Muscle of leg (tissue), 16 donors: ENCODE measurements at places on chromosomes 11 and 22.

DNA sequence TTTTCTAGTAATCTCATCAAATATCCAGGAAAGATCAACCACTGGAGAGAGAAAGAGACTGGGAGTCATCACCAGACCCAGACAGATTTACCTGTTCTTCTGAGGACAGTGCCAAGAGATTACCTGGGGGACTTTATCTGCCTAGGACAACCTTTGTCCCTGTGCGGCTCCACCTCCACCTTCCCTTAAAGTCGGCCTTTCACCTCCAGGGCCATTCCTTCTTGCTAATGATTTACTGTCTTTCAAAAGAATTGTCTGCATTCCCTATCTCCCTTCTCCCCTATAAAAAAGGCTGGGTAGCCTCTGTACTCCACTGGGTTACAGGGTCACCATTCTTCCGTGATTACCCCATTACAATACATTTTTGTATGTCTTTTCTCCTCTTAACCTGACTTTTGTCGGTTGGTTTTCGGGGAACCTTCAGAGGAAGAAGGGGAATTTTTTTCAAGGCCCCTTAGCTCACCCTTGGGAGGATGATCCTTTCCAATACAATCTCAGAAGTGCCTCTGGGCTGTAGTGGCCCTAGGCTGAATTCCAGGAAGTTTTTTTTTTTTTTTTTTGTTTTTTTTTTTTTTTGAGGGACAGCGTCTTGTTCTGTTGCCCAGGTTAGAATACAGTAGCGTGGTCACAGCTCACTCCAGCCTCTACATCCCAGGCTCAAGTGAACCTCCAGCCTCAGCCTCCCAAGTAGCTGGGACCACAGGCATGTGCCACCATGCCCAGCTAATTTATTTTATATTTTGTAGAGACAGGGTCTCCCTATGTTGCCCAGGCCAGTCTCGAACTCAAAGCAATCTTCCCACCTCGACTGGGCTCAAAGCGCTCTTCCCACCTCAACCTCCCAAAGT, 1.5 kb upstream of the HMOX1 start:
- DNase-seq, result no peak
- no peak overlapping the region for H3K4me3 ChIP-seq
- peaks cover 36% of the 10 kb centered on the region for H3K4me1 ChIP-seq
- peaks cover 5% of the 10 kb centered on the region for H3K36me3 ChIP-seq

DNA sequence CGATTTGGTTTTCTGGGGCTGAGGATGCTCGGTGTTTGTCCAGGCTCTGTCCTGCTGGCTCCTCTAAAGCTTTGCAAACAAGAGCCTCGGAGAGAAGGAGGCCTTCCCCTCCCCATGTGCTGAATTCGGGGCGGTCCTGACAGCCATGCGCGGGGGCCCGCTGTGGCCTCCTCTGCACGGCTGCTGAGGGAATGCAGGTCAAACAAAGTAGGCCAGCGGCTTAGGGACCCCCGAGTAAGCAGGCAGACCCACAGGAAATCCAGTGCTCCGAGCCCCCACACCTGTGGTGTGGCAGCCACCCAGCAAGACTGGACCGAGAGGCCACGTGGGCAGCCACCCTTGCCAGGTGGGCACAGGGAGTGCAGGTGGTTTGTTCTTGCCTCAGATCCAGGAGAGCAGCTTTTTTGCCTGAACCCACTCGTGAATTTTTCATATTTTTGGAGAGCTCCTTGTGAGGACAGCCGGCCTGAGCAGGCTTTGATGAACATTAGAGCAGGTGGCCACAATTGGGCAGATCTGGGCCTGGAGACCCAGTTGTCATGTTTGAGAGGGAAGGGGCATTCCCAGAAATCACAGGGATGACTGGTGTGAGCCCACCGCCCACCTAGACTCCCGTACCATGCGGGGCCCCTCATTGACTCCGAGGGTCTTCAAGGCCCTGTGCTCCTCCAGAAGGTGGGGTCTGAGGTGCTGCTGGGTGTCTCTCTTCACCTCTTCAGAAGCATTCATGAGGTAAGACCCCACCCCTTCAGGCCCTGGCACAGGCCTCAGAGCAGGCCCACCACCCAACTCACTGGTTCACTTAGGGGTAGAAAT, 43.0 kb upstream of the KCNQ1OT1 start:
- no peak overlapping the region for H3K4me3 ChIP-seq
- peak; percentile 27 for DNase-seq
- peaks cover 59% of the 10 kb centered on the region for H3K4me1 ChIP-seq
- H3K27me3 ChIP-seq, result no peaks in the 10 kb centered on the region

- no peaks in the 10 kb centered on the region for H3K36me3 ChIP-seq
- H3K4me3 ChIP-seq, result no peak overlapping the region
- DNase-seq, result peak; percentile 66
- H3K4me1 ChIP-seq, result peaks cover 18% of the 10 kb centered on the region
- no peak overlapping the region for H3K27ac ChIP-seq
Measured at GRCh38 chr11:116579031-116579653, 193.6 kb downstream of the BUD13 start.

- no peak overlapping the region for H3K4me3 ChIP-seq
- no peak for DNase-seq
- peaks cover 18% of the 10 kb centered on the region for H3K4me1 ChIP-seq
- H3K27me3 ChIP-seq, result no peaks in the 10 kb centered on the region
- H3K36me3 ChIP-seq, result no peaks in the 10 kb centered on the region
- H3K27ac ChIP-seq, result no peak overlapping the region
Measured at GRCh38 chr11:4191031-4191571, 96.5 kb downstream of the RRM1 start.
